Stimulated activated CD4-positive, alpha-beta T cell treated with anti-CD3 and anti-CD28 coated beads, Interleukin-15, amount 100 ng/mL, for 48 hours (primary cell): ENCODE measurements at places on chromosomes 12 and 14.

DNA sequence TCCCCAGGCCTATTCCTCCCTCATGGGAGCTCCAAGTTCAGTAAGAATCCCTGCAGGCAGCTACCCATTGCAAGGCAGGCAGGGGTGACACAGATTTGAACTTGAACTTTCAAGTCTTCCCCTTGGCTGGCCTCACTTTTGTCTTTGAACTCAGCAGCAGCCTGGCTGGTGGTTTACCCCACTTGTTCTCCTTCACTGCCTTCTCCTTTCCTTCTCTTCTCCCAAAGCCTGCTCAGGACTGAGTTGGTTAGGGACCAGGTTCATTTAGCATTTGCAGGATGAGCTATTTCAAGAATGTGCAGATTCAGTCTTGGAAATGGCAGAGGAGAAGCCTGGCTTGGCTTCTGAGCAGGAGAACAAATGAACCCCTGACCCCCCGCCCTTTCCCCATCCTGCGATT, 67.7 kb upstream of the TBX3 start:
- no peak for DNase-seq

DNA sequence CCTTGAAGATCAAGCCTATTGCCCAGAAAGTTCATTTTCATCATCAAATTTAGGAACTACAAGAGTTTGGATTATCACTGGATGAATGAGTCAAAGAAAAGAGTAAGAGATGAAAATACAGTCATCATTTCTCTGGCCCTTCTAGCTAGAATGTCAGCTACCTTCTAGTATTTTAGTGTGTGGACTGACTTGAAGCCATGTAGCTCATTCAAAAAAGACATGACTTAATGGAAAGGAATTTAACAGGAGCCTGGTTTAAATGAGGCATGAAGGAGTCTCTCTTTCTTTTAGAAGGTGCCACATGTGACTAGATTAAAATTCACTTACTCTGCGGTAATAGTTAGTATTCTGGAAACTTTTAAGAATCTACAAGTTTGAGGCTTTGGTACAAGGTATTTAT, 7.1 kb downstream of the PTHLH start:
- no peak for DNase-seq

DNA sequence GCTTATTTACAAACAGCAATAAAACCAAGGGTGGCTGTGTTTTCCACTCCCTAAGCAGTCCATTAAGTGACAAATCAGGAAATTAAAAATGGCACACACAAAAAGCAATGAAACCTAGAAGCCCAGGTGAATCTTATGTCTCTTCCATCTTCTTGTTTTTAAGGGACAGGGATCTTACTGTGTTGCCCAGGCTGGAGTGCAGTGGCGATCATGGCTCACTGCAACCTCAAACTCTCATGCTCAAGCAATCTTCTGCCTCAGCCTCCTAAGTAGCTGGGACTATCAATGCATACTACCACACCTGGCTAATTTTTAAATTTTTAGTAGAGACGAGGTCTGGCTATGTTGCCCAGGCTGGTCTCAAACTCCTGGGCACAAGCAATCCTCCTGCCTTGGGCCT, 52.4 kb upstream of the CERS5 start:
- no peak for DNase-seq

GRCh38 chr14:102784892-102785594, 7.8 kb downstream of the TRAF3 start:
- DNase-seq = no peak

- DNase-seq = no peak
Observed at GRCh38 chr14:73696466-73697400, 17.5 kb downstream of the PNMA1 start.

DNA sequence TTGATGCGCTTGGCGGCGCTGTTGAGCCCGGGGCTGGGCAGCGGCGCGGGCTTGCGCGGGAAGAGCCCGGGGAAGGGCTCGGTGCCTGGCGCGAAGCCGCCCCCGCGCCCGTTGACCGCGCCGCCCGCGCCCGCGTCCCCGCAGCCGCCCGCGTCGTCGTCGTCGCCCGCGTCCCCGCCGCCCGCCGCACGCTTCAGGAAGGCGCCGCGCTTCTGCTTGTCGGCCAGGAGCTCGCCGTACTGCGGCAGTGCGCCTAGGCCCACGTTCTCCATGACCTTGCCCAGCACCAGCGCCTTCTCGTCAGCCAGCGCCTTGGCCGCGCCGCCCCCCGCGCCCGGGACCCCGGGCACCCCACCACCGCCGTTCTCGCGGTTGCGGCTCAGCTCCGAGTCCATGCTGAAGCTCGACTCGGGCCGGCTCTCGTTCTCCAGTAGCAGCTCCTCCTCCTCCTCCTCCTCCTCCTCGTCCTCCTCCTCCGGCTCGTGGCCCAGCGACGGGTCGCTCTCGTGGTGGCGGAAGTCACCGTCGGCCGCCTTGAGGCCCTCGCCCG, 97.2 kb downstream of the BCL11B start:
- DNase-seq = no peak

DNA sequence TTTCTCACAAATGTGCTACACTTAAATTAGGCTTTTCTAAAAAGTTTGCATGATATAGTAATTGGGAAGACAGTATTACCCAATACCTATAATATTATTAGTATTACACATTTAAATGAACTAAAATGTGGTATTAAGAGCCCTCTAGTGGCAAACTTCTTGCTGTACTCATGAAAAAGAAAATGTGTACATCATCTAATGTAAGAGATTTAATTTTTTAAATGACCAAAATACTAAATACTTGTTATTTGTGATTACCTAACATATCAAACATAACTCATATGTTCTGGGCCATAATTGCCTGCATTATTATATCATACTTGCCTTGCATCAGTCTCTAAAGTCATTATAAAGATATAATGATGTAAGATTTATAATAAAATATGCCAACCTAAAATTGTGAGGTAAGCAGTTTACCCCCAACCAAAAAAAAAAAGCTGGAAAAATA, 64.2 kb downstream of the DNAI7 start:
- no peak for DNase-seq

GRCh38 chr12:8033153-8034044, 883 bp downstream of the FOXJ2 start:
- no peak for DNase-seq

GRCh38 chr14:32319368-32320049, 9.6 kb upstream of the AKAP6 start:
- DNase-seq = no peak

- DNase-seq = no peak
Observed at GRCh38 chr14:77126461-77126990, 15.1 kb downstream of the ZDHHC22 start.

GRCh38 chr12:116174006-116174405, 103.5 kb downstream of the MED13L start:
- no peak for DNase-seq
